Fibroblast of lung (primary cell): ENCODE measurements at places on chromosomes 12 and 14. TPM values are rescaled to one million over a fixed set of nuclear protein-coding genes. Genes with fewer than 3 reads are reported as not detected.
A peak's percentile ranks its signal among the peaks of the same experiment; 100 is the strongest.

Gene HDAC7
- 23.6 and 28.1 TPM in 2 replicates for total RNA-seq

Gene EML1
- 36.2 and 74.5 TPM in 2 replicates for total RNA-seq

DNA sequence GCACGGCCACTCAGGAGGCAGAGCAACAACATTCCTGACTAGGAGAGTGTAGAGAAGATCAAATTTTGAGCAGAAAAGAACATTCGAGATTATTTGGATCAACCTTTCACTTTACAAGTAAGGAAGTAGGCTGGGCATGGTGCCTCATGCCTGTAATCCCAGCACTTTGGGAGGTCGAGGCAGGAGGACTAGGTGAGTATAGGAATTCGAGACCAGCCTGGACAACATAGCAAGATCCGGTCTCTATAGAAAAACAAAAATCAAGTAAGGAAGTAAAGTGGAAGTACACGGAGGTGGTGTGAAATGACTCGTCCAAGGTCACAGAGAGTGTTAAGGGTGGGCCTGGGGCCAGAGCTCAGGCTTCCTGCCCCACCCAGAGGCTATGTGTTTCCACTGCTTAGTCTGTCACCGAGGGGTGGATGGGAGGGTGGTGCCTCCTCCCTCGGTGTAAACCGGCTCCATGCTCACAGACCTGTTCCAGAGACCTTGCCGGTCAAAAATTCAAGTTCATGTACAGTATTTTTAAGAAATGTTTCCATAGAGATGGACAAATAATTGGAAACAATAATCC, 51.9 kb downstream of the MAP1LC3B2 start:
- no peak for DNase-seq

DNA sequence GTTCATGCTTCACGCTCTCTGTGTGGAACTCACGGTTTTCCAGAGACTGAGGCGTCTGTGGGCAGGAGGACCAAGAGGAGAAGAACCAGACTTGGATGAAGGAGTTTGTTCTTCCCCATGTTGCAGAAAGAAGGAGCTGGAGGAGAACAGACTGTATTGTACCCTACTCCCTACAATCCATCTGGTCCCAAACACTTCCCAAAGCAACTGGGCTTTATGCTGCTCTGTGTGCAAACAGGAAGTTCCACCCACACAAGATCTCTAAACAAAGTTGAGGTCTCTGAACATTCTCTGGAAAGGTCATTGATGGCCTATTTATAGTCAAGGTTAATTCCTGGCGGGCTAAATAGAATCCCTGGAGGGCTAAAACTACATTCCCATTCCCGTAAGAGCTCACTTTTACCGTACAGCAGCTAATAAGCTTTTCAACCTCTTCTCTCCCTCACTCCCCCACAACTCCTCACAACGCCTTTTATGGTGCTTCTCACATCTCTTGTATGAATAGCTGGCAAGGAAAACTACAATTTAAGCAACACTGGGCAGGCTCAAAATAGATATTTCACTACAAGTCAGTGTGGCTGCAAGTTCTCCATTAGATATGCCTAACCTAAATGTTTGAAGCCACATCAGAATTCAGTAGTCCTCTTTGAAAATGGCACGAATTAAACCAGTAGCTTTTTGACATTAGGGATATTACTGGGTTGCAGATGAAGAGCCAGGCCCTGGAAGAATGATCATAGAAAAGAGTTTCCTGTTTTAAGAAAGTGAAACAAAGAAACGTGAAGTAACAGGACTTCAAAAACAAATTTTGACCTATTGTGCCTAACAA, at the start of gene A2M:
A2M (minus strand) TSS at position 189 of the 829 bp plus-strand sequence; CDS start at position 119, 70 bp downstream.
- DNase-seq = peak; percentile 1

GRCh38 chr12:54417712-54418440, 1.2 kb downstream of the ITGA5 start:
- DNase-seq = no peak

- DNase-seq = no peak
These were observed 967 bp upstream of the TAS2R19 start for GRCh38 chr12:11023387-11023786.

DNA sequence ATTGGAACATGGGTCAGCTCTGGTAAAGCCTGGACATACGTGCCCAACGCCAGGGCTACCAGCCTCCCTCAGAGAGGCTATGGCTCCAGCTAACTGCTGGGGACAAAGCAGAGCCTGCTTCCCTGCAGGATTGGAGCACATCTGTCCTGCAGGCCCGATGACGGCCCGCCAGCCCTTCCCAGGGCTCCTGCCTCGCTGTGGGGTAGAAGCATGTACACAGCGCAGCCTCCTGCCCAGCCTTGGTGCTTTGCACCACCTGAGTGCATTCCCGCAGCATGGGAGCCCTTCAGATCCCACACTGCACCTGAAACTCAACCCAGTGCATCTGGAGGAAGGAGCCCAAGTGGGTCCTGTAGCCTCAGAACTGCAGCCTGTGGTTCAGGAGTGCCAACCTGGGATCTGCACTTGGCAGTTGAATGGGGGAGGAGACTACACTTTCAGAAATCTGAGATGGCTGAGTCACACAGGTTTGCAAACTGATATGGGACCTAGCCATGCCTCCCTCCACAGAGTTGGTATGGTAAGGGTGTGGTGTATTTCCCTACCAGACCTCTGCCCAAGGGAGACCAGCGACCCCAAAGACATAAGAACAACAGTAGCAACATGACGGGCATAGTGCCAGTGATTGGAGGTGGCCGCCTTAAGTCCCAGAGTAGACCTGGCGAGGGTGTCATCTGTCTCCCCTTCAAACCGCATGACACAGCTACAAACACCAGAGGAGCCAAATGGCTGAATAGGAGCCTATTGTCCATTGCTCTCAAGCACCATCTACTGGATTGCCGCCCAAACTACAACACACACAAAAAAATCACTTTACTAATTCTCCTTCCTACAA, 273.9 kb upstream of the MIS18BP1 start:
- no peak for DNase-seq

GRCh38 chr14:55929136-55929535, 189.1 kb upstream of the PELI2 start:
- no peak for DNase-seq
